ENCODE measurements at places on chromosomes 4 and X.

DNA sequence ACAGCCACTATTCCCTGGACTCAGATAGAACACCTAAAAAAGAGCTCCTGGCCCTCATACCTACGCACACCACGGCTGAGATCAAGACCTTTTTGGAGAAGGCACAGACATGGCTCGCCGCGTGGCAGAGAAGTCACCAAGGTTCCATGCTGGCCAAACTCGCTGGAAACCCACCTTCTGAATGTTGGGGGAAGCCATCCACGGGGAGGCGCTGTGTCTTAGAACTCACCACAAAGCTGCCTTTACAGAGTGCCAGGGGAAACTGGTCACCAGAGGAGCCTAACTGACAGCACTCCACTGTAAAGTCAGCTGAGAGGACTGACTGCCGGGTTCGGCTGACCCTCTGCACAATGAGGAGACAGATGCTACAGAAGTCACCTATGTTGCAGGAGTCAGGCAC, 97.9 kb downstream of the NEUROG2 start:
- no peak for DNase-seq

DNA sequence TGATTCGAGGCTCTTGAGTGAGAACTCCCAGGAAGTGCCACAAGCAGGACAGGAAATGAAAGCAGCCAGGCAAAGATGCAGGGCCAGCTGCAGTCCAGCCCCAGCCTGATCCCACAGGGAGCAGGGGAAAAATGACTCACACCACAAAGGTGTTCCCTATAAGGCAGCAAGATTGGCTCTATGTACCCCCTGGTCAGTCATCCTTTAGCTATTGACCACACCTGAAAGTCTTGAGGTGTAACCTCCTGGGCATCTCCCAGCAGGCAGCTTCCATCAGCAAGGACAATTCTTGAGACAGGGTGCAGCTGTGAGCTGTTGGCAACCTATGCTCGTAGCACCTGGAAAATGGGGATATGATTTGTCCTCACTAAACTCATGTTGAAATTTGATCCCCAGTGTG, 27.9 kb upstream of the EXOC1L start:
- DNase-seq = no peak

DNA sequence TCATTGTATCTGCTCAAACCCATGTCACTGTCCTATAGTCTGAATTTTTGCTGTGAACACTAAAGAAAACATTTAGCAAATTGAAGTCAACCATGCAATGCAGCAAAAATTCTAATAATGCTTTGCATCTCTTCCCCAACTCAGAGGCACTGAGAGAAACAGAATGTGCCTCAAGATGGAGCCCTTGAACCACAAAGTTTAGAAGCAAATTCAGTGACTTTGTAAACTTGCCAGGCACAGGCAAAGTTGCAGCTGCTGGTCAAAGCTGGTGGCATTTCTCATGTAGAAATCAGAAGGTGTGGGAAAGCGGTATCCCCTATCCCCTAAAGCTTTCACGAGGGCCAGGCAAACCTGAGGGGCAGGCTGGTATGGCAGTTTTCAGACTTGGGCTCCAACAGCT, 121.7 kb upstream of the DIPK2B start:
- DNase-seq = no peak

DNA sequence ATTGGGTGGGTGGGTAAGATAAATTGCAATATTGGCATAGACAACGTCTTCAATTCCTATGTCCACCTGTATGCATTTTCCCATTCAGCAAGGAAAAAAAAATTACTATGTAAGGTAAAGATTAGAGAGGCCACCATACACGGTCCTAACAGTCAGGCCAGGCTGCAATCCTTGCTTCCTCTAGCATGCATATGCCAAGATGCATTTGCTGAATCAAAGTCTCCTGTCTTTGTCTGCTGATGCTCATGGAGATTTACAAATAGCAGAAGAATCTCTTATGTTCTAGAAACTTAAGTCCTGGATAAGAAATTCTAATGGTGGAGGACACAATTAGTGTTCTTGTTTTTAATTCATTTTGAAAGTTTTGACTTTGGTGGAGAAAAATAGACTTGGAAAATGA, 206.8 kb downstream of the PDGFC start:
- DNase-seq = no peak

- DNase-seq = no peak
Observed at GRCh38 chr4:177239878-177240277, 69.8 kb upstream of the NEIL3 start.

DNA sequence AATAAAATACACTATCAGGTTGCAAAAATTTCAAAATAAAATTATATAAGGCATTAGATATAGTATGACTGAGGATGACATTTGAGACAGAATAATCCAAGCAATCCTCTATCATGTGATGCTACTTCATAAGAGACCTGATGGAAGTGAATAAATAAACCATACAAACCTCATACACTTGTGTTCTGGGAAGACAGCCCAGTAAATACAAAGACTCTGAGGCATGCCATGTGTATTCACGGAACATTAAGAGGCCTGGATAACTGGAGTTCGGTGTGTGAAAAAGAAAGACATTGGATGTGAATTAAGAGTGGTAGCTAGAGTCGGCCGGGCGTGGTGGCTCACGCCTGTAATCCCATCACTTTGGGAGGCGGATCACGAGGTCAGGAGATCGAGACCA, 364.2 kb downstream of the ADAM29 start:
- no peak for DNase-seq

GRCh38 chr4:41661442-41662076, 87.0 kb downstream of the PHOX2B start:
- peak; percentile 38 for DNase-seq

GRCh38 chrX:78029663-78030062, 60.2 kb upstream of the PGAM4 start:
- no peak for DNase-seq

- DNase-seq = no peak
Observed at GRCh38 chr4:59848457-59848856, 1351.7 kb upstream of the ADGRL3 start.

GRCh38 chr4:169014586-169014985, 4.5 kb upstream of the CBR4 start:
- no peak for DNase-seq

DNA sequence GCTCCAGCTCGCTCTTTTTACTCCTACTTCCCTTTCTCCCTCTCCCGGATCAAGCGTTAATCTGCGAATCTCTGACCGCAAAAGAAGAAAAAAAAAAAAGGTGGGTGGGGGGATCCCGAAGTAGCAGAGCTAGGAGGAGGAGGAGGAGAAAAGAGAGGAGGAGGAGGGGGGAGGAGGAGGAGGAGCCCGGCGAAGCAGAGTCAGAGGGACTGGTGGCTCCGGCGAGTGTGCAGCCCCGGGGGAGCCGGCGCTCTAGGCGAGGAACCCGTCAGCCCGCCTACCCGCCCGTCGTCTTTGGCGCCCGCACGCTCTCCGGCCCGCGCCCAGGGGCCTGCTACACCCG, at the start of gene NHSL2:
Gene NHSL2 (plus strand): TSS at position 203 of the 343 bp plus-strand sequence.
- no peak for DNase-seq

GRCh38 chr4:184100297-184100885, 117.3 kb downstream of the ENPP6 start:
- peak; percentile 45 for DNase-seq

GRCh38 chr4:141255016-141255415, 34.3 kb downstream of the ZNF330 start:
- DNase-seq = no peak

GRCh38 chr4:73948291-73948690, 33.5 kb downstream of the PF4 start:
- DNase-seq = no peak

DNA sequence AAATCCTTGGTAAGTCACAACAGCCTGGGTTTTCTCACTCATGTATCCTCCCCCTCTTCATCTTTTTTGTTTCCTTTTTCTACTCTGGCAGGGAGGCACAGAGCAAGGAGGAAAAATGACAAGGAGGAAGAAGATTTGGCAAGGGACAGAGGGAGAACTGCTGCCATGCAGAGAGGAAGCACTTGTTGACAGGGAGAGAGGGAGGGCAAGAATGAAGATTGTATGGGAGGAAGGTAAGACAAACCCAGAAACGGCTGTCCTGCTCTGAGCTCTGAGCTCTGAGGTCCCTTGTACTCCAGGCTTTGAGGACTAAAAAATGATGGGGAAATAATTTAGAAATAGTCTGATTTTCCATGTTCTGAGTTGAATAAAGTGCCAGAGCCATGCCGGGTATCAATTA, 123.9 kb downstream of the DCHS2 start:
- no peak for DNase-seq

DNA sequence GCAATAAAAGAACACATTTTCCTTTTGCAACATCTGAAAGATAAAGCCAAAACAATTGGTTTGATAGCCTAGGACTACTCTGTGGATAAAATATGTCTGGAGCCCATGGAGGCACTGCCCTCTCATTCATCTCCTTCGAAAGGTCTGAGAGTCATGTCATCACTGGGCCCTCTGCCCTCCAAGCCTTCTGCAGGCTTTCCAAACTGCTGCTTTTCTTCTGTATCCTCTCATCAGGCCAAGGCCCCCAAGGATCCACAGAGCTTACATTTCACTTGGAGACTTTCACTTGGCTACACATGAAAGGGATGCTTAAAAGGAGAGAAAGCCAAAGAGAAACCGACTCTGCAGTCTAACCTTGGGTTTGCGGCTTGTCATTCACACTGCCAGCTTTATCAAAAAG, 109.9 kb downstream of the SH3RF1 start:
- no peak for DNase-seq

DNA sequence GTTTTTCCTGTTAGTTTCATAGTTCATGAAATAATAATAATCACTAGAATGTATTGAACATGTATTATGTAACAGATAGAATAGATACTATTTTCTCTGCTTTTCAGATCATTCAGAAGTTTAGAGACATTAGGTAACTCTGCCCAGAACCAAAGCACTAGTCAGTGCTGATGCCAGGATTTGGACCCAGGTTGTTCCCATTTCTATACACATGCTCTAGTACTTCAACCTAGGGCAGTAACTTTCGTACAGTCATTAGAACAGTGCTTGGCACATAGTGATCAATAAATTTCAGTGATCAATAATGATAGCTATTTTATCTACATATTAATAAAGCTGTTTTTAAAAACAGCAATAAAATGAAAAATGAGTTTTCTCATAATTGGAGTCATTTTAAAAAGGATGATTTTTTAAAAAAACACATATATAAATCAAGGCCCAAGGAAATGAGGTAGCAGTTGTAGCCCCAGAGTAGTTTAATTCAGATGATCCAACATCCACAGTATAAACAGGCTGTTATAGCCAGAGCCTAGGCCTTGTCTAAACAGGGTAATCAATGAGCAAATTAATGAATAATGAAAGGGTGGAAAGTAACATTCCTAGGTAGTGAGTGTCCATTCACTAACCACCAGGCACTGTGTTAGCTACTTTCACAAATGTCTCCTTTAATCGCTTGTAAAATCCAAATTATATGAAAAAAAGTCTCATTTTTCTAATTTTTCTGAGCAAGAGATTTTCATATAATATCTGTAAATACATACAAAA, 25.6 kb downstream of the TXK start:
- DNase-seq = no peak

DNA sequence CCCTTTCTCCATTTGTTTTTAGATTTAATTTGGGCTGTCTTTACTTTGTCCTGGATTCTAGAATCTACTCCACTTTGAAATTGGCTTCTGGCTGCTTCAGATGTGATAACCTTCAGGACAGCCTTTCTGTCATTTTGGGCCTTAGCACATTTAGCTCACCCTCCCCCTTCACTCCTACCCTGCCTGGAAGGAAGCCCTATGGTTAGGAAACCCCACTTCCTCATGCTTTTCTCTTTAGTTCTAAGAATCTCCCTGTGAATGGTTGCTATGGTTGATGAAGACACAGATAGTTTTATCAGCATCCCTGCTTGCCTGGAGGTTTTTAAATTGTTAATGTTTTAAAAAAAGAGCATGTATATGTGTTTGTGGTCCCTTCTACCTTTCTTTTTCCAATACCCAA, 100.7 kb upstream of the PTPN13 start:
- DNase-seq = no peak

DNA sequence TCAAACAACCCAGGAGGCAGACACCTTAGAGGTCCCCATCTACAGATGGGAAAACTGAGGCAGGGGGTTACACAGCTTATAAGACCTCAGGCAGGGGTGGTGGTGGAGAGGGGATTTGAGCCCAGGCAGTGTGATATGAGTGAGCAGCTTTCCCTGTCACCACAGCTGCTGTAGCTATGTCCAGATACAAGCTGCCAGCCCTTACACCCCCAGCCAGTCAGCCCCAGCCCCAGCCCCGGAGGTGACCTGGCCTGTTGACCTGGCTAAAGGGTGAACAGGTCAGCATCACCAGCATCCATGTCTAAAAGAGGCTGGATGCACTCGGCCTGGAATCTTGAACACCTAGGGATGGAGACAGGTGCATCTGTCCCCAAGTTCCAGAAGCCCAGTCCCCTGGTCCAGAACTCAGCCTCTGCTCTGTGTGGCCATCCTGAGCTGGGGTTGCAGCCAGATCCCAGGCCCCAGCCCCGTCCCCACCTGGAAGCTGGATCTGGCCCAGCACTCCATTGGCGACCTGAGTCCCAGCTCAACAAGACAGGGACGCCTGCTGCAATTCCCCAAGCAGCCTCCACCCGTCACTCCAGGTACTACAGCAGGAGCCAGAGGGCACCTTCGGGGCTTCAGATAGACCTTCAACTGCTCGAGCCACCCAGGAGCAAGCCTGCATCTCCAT, 89.5 kb downstream of the JAKMIP1 start:
- DNase-seq = no peak

GRCh38 chrX:1533058-1533457, 3.9 kb downstream of the P2RY8 start:
- no peak for DNase-seq

DNA sequence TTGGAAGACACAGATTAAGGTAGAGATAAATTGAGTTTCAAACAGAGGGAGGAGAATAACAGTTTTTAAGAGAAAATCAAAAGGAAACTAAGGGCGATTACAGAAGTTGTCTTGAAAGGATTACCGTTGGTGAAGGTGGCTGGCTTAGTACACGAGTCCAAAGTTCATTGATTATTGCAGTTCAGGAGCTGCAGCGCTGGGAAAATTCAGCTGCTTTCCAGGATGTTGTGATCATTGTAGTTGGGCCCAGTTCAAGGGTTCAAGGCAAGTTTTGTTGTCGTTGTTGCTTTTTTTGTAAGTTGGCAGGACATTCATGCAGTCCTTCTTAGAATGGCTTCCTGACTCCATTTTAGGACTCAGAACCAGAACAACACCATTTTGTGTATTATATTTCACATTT, 461.7 kb downstream of the RAPGEF2 start:
- no peak for DNase-seq

DNA sequence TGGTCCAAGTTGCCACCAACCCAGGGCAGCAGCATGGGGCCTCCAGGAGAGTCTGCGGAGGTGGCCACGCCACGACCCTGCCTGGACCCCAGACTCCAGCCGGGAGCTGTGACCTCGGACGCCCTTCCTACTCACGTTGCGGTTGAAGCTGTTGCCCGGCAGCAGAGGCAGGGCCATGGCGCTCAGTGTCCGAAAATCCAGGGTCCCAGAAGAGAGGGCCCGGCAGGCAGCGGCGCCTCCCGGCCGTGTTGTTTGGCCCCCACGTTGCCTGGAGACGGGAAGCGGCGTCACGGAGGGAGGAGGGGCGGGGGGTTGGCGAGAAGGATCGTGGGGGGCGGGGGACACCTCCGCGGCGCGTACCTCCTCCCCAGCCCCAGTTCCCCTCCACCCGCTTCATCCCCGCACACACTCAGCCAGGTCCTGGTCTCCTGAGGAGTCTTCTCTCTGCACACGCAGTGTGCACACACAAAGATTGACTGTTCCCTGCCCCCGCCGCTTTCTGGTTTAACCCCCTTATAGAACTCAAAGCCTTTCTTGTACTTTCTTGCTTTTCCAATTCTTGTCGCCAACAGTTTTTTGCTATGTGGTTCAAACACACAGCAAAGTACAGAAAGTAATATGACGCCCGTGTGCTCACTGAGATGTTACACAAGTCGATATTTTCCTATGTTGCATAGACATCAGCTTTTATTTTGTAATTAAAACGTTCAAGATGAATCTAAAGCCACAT, at the start of gene EFHC2:
Gene EFHC2 (minus strand): TSS at position 261 of the 730 bp plus-strand sequence. CDS start 84 bp downstream, at position 177.
- DNase-seq = no peak
